ENCODE measurements at places on chromosomes 3 and 15.

DNA sequence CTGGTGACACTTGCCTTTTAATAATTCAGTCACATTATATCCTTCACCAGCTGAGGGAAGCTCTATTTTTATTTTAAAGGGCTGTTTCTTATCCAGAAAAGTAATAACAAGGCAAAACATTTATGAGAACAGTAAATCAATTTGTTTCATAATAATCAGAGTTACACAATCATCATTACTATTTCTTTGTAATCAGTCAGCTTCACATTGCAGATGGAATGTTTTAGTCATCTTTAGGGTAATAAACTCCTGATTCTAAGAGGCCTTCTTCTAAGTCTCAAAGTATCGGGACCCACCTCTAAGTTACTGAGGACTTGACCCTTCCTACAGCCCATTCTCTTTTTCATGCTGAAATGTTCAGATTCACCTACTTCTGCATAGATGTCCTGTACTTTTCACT is 298.3 kb upstream of the TGFBR2 start:
- no peak for DNase-seq

- DNase-seq = no peak
Observed at GRCh38 chr3:12445523-12446240, 38.6 kb upstream of the TSEN2 start.

- no peak for DNase-seq
Observed at GRCh38 chr3:70833239-70833960, 521.0 kb upstream of the MDFIC2 start.

GRCh38 chr3:7075117-7075516 is 214.2 kb downstream of the GRM7 start:
- DNase-seq = no peak

- no peak for DNase-seq
Observed at GRCh38 chr3:43874290-43874689, 183.6 kb downstream of the ABHD5 start.

DNA sequence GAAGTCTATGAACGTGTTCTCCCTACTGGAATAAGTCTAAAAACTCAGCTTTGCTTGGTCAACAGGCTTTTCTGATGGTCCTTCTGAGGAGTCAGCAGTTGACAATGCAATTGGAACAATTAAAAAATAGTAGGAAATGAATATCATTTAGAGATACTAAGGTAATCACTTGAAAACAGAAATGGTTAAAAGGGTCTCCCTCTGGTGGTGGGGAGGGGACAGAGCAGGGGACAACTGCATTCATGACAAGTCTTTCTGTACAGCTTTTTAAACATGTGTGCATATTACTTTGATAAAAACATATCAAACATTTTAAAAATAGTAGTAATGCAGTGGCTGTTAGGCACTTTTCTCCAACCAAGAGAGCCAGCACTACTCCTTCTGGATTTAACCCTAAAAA is 119.9 kb upstream of the FHIT start:
- DNase-seq = no peak

DNA sequence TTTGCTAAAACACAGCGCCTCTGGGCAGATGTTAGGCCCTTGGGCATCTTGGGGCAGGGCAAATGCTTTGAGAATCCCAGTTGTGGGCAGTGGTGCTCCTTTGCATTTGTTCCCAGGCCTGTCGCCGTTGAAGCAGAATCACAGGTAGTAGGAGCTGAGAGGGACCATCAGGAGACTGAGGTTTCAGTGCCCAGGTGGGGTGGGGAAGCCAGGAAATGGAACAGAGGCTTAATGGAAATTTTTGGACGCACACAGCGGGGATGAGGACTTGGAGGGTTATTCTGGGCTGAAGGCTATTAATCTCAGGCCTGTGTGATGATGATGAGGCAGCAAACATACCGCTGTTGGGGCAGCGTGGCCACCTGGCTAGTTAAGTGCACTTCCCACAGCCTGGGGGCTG is 99.5 kb downstream of the SV2B start:
- DNase-seq = no peak

DNA sequence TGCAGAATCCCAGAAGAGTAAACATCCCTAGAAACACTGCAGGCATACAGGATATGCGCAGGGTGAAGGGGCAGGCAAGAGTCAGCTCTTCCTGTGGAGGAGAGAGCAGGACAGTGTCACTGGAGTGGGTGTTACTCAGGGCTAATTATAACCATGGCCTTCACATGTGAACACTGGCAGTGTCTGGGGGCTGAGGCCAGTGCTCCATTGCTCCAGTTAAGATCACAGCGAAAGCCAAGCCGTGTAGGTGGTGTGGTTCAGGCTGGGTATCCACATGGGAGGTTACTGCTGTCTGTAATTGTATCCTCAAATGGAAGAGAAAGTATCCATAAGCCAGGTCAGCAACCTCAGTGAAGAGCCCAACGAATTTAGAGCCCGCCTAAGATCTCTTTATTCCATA is 84.6 kb downstream of the MESD start:
- DNase-seq = no peak

DNA sequence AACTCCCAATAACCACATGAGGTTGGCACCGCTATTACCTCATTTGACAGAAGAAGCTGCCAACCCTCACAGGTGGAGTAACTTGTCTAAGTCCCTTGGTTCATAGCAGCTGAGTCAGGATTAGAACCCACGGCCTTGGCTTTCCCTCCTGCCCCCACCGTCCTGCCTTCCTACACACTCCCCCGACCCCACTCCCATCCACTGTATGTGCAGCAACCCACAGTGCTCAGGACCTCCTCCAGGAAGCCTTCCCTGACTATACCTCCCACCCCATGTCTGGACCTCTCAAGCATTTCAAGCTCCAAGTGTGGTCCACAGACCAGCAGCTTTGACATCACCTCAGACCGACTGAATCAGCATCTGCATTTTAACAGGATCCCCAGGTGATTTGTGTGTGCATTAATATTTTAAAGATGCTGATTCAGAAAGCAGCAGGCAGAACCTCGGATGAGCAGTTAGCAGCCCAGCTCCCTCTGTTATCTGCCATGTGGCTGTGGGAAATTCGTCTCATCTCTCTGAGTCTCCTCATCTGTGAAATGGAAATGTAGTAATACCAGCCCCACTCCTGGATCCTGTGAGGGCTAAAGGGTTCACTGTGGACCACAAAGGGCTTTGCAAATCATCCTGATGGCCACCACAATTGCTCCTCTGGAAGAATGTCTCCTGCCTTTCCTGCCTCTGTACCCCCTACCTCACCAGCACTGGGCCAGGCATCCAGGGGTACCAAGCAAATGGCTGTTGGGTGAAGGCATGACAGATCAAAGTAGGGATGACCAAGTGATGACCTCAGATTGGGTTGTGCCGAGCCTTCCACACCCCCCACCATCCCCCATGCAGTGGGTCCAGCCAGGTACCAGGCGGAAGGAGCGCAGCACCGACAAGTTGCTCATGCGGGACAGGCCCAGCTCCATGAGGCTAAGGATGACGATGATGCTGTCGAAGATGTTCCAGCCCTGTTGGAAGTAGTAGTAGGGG is 62.7 kb downstream of the SCN5A start:
- DNase-seq = no peak

- DNase-seq = no peak
Observed at GRCh38 chr3:129505341-129505740, 23.1 kb upstream of the RHO start.

DNA sequence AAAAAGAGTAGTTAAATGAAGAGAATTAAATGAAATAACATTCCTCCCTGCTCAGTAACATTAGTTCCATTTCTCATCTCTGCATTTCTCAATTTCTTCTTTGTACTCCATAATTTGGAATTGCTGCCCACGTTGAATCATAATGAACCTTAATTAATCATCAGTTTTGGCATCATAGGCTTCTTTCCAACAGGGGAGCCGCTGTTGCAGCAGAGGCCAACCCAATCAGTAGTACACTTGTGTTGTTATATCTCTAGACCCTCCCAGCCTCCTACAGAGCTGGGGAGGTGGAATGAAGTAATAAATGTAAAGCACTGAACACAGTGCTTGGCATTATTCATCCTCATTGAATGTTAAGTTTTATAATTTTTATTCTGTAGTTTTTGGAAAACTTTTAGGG is 240.7 kb downstream of the CHST2 start:
- DNase-seq = no peak

DNA sequence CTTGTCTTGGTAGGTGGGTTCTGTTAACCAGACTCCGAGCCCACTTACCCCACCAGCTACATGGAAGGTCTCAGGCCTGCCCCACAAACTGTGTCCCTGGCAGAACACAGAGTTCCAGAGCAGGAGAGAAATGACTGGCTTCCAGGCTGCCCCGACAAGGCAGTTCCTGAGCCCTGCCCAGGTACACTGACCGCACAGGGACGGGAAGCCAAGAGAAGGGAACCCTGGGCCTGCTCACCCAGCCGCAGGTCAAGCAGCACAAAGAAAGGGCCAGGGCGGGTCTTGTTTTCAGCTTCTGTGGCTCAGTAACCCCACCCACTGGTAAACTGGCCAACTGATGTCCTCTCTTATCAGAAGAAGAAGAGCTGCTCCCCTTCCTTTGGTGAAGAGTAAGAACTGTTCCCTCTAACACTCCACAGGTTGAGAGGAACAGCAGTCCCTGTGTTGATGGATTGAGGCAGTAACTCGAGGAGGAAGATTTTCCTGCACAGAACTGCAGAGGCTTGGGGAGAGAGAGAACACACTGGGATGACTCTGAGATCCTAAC is 68.4 kb downstream of the CRTC3 start:
- DNase-seq = no peak

GRCh38 chr15:58525991-58526421 is 94.2 kb downstream of the LIPC start:
- no peak for DNase-seq

- DNase-seq = no peak
Observed at GRCh38 chr15:92906563-92907081, 6.5 kb downstream of the CHD2 start.

GRCh38 chr3:175397372-175397771 is 538.2 kb downstream of the NAALADL2 start:
- DNase-seq = no peak

- no peak for DNase-seq
Observed at GRCh38 chr3:60448696-60449095, 802.6 kb downstream of the FHIT start.

DNA sequence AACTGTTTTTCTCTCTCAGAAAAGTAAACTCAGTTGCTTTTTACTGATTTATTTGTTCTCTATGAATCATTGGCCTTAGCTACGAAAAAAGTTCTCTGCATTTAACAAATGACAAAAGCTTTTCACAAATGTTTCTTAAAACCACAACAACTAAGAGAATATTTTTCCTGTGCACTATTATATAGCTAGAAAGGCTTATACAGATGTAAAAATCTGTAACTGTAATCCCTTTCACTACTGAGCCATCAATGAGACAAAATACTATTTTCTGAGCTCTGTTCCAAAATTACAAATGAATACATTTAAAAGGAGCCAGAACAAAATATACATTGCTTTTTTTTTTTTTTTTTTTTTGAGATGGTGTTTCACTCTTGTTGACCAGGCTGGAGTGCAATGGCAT is 45.6 kb upstream of the PYGO1 start:
- DNase-seq = no peak

DNA sequence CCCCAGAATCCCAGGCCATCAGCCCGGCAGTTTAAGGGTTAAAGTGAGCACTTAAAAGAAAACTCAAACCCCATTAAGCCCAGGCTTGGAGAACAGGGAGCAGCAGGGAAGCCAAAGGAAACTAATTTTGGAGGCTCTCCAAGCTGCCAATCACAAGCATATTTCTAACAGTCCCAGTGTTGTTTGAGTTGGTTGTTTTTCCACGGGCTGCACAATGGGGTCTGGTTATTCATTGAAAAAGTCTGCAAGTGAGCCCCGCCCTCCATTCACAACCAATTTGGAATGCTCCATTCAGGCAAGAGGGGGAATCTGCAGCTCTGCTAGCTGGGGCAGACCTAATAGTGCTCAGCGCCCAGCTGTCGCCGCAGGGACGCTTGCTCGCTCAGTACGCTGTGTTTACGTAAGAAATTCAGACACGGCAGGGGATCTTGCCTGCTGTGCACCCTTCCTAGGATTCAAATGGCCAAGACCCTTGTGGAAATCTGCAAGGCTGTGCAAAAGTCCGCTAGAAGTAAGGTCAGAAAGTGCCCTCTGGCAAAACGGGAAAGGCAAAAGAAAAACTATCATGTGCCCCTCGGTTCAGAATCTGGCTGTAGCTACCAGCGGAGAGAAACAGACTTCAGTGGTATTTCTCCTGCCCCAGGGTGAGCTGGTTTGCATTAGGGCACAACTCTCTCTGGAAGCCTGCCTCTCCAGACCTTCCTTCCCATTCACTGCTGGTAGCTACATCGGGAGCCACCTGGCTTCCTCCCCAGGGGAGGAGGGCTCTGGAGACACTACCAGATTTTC is 11.0 kb downstream of the ETV5 start:
- no peak for DNase-seq

DNA sequence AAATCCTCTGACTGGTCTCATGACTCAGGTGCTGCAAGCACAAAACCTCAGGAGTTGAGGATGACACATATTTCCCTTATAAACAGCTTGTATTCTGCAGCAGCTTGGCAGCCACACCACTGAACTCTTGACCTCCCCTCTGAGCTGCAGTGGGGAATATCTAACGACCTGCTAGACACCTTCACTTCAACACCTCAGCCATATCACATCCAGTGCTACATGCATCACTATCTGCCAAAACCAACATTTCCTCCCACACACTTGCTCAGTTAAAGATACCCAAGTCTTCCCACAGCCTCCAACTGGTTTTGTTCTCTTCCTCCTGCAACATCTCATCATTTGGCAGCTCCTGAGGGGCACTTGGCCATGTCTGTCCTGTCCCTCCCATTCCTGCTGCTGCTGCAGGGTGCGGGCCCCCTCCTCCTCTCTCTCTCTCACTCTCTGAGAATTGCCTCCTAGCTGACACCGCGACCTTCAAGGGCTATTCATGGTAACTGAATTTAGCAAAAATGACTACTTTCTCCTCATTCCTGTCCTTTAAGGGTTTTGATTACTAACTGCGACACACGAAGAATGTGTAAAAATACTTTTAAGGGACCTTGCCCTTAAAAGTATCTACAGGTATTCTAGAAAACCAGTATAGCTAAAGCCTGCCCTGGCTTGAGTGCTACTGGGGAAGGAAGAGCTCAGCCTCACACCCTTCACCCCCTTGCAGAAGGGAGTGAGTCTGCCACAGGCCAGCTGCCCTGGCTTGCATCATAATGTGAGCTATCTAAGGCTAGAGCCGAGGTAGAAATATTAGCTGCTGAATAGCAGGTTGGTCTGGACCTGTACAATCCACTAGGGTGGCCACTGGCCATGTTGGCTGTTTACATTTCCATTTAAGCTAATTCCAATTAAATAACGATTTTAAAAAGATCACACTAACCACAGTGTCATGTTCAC is 5.0 kb upstream of the CCR9 start:
- DNase-seq = no peak

DNA sequence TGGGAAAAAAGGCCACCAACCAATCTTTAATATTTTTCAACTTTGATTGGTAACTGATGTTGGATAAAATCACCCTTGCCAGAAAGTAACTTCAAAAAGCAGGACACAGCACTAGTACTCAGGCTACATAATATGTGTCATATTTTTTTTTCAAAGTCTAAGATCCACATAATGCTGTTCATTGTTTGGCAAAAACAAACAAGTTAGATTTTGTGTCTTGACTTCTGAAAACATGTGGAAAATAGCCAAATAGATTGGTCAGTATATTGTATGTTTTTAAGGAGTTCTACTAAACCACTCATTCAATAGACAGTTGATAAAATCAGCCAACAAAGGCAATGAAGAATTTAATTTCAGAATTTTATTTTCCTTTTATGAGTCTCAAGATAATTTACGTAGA is 111.7 kb upstream of the CCDC54 start:
- no peak for DNase-seq
